ENCODE measurements at places on chromosomes 6 and 20. TPM values are rescaled to one million over a fixed set of nuclear protein-coding genes. Genes with fewer than 3 reads are reported as not detected.

GRCh38 chr6:81744131-81744530 is 8.3 kb downstream of the TENT5A start:
- no peak for DNase-seq

GRCh38 chr6:142332393-142333098 is 30.7 kb downstream of the ADGRG6 start:
- DNase-seq = no peak

GRCh38 chr6:51800603-51801002 is 286.8 kb downstream of the PKHD1 start:
- DNase-seq = no peak

- DNase-seq = no peak
Observed at GRCh38 chr6:40331545-40331944, 255.6 kb downstream of the LRFN2 start.

DNA sequence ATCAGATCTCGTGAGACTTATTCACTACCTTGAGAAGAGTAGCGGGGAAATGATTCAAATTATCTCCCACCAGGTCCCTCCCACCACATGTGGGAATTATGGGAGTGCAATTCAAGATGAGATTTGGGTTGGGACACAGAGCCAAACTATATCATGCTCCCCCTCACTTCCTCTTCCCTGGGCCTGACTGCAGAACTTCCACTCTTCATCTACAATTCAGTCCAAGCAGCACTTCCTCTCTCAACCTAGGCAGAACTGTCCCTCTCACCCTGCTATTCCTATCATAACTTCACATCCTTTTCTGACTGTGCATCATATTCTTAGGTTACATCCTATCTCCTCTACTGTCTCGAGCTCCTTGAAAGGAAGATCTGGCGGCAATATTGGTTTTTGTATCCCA is 184.0 kb upstream of the HDDC2 start:
- no peak for DNase-seq

- no peak for DNase-seq
Observed at GRCh38 chr6:22057962-22058361, 238.9 kb downstream of the PRL start.

- no peak for DNase-seq
Observed at GRCh38 chr6:11779329-11780096, 910 bp upstream of the ADTRP start.

GRCh38 chr6:55578537-55579363 is at the start of gene HMGCLL1:
Gene HMGCLL1 (minus strand): TSS chr6:55579192. CDS start chr6:55579055, 137 bp downstream.
- DNase-seq = peak; percentile 76

GRCh38 chr6:168915242-168915641 is 338.4 kb downstream of the THBS2 start:
- no peak for DNase-seq

DNA sequence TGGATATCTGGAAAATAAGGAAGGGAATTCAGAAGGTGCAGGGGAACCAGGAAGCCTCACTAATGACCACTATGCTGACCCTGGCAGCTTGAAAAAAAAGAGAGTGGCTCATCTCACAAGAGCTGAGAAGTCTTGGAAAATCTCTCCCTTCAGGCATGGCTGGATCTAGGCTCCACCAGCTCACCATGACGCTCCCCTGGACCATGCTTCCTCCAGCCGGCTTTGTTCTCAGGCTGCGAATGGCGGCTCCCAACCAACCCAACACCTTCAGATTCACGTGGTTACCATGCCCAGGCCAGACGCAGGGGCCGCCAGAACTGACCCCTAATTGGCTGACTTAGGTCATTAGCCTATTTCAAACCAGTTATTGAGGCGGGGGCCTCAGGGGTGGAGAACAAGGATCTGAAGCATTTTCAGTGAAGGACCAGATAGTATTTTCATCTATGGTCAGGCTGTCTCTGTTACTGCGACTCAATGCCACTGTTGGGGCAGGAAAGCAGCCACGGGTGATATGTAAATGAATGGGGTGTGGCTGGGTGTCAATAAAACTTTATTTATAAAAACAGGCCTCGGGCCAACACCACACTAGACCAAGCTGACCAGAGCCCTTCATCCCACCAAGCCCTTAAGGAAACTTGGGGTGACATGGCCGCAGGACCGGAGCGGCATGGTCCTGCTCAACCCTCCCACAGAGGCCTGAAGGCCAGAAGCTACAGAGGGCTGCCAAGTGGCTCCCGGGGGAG is 159.7 kb downstream of the TAF4 start:
- DNase-seq = no peak

DNA sequence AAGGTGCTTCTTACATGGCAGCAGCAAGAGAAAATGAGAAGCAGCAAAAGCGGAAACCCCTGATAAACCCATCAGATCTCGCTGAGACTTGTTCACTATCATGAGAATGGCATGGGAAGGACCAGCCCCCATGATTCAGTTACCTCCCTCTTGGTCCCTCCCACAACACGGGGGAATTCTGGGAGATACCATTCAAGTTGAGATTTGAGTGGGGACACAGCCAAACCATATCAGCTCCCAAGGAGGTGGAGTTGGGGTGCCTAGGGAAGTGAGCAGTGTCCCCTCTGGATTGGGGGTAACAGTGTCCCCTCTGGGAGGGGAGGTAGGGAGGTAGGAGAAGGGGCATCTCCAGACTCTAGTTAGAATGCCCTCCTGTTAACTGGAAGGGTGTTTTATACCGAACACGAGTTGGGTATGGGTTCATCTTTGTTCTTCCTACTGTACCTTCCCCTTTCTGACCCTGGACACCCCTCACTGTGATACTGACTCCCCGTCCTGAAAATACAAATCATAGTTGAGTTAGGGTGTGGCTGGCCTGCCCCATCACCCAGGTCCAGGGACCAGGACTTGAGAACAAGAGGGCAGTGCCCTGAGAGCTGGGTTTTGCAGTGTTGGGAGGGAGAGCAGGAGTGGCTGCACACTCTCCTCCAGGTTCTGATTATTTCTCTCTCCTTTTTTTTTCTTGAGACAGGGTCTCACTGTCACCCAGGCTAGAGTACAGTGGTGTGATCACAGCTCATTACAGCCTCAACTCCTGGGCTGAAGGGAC is 62.0 kb downstream of the EFCAB8 start:
- no peak for DNase-seq

DNA sequence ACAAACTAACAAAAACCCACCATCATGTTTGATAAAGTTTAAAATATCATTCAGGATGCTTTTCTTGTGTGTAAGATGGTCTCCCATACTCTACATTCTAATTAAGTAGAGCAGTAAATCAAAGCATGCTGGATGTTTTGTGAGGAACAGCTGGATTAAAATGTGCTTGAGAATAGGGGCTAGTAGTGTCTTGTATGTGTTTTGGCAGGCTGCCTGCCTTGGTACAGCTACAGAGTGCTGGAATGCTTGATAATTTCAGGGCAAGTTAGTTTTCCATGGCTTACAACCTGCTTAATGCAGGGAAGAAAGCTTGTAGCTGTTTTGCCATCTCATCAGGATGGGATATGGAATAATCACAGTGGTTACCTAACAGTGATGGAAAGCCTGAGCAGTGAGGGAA is 636.6 kb upstream of the MMS22L start:
- DNase-seq = no peak

GRCh38 chr20:22925613-22925983 is 109.5 kb upstream of the SSTR4 start:
- no peak for DNase-seq

DNA sequence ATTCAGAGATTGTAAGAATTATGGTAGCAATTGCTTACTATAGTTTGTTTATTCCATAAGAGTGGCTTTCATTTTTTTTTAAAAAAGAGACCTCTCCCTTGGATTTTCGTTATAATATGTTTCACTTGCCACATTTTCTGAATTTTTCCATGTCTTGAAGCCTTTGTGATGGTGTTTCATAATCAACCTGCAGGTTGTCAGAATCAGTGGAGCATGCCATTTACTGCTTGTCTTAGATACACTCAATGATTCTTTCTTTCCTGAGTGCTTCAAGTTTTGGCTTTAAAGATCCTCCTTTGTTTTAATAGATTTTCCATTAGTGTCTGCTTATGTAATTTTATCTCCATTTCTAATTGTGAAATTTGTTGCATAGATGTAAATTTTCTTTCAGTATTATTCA is 31.2 kb downstream of the KCNQ5 start:
- DNase-seq = no peak

DNA sequence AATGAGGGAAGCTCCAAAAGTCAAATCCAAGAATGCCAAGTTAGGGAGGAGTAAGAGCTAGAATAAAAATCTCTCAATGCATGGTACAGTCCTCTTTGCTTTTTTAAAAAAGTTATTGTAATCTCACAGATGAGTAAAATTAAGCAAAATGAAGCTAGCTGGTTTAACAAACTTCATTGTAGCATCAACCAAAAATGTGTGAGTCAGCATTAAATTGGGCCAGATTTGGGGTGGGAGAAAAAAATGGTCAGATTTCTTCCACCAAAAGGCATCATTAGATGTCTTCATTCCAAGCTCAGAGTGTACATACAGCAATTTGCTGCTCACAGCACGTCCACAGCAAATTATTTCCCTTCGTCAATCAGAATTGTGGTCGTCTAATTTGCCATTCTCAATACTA is 441.5 kb upstream of the FLRT3 start:
- DNase-seq = no peak

DNA sequence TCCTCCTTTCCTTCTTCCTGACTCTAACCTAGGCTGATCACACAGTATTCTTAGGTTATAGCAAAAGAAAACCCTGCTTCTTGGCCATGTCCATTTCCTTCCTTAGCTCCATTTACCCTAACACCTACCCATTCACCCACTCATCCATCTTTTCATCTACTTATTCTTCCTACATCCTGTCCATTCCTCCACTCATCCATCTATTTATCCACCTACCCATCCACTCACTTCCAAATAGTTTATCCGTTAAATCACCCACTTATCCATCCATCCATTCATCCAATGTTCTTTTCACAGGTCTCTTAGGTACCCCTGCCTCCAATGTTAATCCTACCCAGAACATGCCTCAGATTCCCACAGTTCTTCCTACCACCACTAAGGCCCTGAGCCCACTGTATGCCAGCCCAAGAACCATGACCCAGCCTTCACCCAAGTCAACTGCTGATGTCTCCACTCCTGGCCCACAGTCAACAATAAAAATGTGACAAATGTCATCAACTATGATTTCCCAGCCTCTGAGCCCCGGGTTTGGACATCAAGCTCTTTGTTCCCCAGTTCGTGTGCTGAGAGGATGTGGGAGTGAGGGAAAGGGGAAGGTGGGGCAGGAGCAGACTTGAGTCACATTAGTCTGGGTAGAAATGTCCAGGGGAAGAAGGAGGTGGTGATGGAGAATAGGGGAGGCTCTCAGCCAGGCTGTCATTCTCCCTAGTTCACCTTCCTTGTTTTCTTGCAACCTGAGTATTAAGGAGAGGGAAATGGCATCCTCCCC is 24.4 kb downstream of the TREML4 start:
- no peak for DNase-seq

GRCh38 chr6:3157131-3157933 is at the start of gene TUBB2A:
Gene TUBB2A (minus strand): TSS chr6:3157544. CDS start chr6:3157463, 81 bp downstream.
- DNase-seq = peak; percentile 96

DNA sequence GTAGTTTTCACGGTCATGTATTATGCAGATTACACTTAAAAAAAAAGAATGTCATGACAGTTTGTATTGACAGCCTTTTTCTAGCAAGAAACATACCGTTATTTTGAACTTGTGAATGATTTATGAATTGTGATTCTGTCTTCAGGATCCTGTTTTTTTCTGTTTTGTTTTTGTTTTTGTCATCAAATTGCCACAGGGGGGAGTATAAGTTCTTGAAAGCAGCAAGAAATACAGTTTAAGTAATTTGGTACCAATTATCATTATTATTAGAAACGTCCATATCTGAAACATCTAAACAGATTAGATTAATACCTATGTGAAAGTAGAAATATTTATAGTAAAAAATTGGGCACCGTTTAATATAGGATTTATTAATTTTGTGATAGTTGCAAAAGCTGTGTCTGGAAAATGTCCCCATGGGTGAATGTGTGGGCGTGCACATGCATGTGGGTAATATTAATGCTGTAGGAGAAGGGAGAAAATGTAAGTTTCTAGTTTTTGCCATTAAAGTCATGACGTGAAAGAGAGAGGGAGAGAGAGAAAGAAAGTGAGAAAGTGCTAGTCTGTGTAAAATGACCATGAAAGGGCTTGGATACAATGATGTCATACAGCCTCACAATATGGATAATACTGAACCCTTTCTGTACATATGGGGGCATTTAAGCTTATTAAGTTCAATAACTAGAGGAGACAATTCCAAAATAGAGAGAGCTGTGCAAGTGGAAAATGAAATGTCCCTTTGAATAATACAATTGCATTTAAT is 9.4 kb upstream of the CCN2 start:
- DNase-seq = no peak

TUBB1 gene
- total RNA-seq = 0.43 TPM

CYP24A1 gene
- total RNA-seq = not detected

ATP6V1G2 gene
- total RNA-seq = 1.2 TPM

BPIFB2 gene
- total RNA-seq = not detected

C20orf204 gene
- total RNA-seq = 0.76 TPM

All from posterior vena cava (tissue), 2 donors.